ENCODE measurements at places on chromosomes 11 and 22. TPM values are rescaled to one million over a fixed set of nuclear protein-coding genes. Genes with fewer than 3 reads are reported as not detected.

Gene CASTOR1
- polyA plus RNA-seq, result 5.4 TPM

Gene BRSK2
- 1.1 TPM for polyA plus RNA-seq

Gene LRRN4CL
- polyA plus RNA-seq, result 14.2 TPM

Gene SLC22A25
- not detected for polyA plus RNA-seq

Gene ZNF74
- 14.0 TPM for polyA plus RNA-seq

Gene MMP13
- polyA plus RNA-seq, result not detected

Gene NLRP10
- polyA plus RNA-seq, result not detected

Gene ANO3
- not detected for polyA plus RNA-seq

Gene SLC7A4
- polyA plus RNA-seq, result 1.3 TPM

Gene CD3D
- polyA plus RNA-seq, result not detected

Gene CRYBA4
- polyA plus RNA-seq, result not detected

Gene IGF2
- polyA plus RNA-seq, result 5,095 TPM

Gene DRD4
- polyA plus RNA-seq, result 1.2 TPM

Gene PARVG
- polyA plus RNA-seq, result 4.5 TPM

Gene ARSA
- polyA plus RNA-seq, result 18.1 TPM

Gene MS4A15
- polyA plus RNA-seq, result not detected

Data from hindlimb muscle (tissue), 1 donor.